Fibroblast of skin of scalp (primary cell): ENCODE measurements at places on chromosomes 4 and X.
A peak's percentile ranks its signal among the peaks of the same experiment; 100 is the strongest.

GRCh38 chr4:7399440-7400234 lies 35.1 kb downstream of the PSAPL1 start:
- DNase-seq = no peak

DNA sequence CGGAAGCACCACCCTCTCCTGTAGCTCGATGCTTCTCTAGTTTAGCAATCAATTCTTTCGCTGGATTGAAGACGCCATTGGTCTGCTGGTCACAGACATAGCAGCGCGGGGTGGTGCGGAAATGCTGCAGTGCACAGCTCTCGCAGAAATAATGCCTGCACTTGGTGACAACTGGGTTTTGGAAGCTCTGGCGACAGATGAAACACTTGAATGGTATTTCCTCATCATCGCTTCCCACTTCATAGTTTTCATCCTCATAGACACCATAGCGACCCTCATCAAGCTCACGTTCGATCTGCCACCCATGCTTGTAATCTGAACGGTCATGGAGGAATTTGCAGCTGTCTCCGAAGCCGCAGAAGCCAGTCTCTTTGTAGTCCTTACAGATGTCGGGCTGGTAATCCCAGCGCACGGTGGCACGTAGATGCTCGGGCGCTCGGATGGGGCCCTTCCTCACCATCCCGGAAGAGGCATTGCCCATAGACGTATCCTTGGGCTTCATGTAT lies 854 bp downstream of the RNF113A start:
- DNase-seq = peak; percentile 55

DNA sequence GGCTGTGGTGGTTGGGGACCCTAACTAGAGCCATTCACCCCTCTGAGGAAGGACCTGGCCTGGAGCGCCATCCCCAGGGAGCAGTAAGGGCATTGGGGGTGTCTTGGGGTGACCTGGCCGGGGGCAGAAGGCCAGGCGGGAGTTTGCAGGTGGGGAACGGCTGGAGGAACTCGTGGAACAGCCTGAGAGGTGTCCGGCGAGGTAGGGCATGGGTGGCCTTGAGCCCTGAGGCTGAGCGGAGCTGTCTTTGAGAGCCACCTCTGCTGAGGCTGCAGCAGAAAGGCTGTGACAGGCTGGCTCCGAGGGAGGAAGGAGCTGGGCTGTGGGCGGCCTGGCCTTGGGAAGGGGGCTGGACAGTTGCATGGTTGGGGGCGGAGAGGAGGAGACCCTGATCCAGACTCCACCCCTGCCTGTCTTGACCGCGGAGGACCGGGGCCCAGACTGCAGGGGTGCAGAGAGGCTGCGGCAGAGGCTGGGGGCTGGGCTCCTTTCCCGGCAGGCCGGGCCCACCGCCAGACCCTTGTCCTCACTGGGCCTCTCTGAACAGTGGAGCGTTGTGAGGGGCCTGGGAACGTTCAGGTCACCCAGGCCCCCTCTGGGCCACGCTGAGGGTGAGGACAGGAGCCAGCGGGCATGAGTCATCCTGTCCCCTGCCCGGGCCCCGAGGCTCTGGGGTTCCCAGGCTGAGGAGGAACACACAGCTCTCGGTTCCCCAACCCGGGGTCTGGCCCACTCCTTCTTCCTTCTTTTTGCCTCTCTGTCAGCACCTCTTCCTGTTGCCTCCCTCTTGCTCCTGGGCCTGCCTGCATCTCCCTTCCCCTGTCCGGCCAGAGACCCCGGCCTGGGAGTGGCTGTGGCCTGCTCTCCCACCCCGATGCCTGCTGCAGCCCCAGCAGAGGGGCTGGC lies 8.1 kb downstream of the SH3BP2 start:
- DNase-seq = peak; percentile 62

DNA sequence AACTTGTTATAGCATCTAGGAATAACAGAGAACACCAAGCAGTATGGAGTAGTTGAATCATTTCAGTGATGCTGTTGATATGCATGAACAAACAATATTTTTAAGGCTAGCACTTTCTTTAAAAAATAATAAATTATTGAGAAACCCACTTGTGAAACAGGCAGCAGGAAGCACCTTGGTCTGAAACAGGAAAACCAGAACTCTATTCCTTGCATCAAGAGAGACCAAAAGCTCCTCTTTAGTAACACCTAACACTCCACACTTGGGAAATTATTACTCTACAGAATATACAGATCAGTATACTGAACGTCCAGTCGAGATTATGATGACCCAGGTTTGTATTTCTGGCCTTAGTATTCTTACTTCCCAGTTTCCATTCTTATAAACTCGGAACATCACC lies 129.0 kb downstream of the ARAP2 start:
- DNase-seq = no peak

- DNase-seq = no peak
Measured at GRCh38 chrX:130176354-130176776, 4.6 kb downstream of the RAB33A start.

GRCh38 chr4:140851032-140851636 lies 94.9 kb upstream of the TBC1D9 start:
- peak; percentile 65 for DNase-seq

- DNase-seq = no peak
Measured at GRCh38 chrX:940691-941090, 271.8 kb downstream of the CRLF2 start.

- peak; percentile 24 for DNase-seq
Measured at GRCh38 chr4:25030277-25031076, at the start of gene LGI2. TSS of gene LGI2 (minus strand) at chr4:25030946. CDS start at chr4:25030693, 253 bp downstream.

DNA sequence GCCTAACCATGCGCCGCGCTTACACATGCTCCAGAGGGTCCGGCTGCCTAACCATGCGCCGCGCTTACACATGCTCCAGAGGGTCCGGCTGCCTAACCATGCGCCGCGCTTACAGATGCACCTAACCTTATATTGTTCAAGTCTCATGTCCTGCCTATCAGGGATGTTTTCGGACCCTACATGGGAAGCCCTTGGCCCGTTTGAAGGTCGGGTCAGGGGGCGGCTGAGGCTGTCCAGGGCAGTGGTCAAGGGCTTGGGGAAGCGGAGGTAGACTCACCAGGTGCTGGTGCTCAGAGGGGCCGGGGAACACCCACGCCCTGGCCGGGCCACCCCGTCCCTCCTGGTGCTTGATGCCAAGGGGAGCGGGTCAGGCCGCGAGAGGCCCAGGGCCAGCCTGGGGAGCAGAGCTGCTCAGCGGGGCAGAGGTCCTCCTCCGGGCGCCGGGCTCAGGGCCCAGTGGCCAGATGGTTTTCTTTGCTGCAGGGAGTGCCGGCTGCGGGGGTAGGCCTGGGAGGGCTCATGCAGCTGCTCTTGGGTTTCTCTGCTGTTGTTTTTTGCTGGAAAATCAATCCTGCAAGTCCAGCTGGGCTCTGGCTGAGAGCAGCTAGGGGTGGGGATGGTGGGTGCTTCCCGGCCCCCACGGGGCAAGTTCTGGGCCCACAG lies 35.4 kb upstream of the SPON2 start:
- peak; percentile 22 for DNase-seq

GRCh38 chrX:46572340-46572936 lies 1.1 kb upstream of the CHST7 start:
- DNase-seq = no peak

- peak; percentile 73 for DNase-seq
Measured at GRCh38 chrX:18617407-18617750, 54.5 kb downstream of the RS1 start.

GRCh38 chr4:107854356-107855022 lies 29.8 kb downstream of the SGMS2 start:
- peak; percentile 63 for DNase-seq

- DNase-seq = no peak
Measured at GRCh38 chr4:173526724-173527102, 3.3 kb downstream of the HAND2 start.

DNA sequence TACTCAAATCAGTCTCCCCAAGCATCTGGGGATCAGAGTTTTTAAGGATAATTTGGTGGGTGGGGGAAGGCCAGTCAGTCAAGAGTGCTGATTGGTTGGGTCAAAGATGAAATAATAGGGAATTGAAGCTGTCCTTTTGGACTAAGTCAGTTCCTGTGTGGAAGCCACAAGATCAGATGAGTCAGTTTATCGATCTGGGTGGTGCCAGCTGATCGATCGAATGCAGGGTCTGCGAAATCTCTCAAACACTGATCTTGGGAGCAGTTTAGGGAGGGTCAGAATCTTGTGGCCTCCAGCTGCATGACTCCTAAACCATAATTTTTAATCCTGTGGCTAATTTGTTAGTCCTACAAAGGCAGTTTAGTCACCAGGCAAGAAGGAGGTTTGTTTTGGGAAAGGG lies 17.3 kb upstream of the GLUD2 start:
- DNase-seq = no peak

- peak; percentile 29 for DNase-seq
Measured at GRCh38 chr4:10704430-10704810, 19.9 kb upstream of the CLNK start.

DNA sequence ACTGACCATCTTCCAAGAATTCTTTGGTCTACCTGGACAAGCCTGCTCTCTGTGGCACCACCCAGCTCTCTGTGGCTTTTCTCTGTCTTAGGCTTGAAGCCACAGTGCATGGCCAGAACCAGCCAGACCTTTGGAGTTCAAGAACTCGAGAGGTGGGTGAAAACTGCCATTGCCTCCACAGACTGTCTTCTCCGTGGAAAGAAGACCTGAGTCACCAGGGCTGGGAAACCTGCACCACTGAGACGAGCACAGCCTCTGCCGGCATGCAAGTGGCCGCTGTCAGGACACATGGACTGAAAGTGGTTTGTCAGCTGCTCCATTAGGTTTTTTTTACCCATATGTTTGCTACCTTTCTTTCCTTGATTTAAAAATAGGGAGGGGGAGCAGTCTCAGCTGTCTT lies 74.5 kb downstream of the MGST2 start:
- no peak for DNase-seq

GRCh38 chr4:52106191-52106590 lies 55.1 kb downstream of the SPATA18 start:
- DNase-seq = no peak
